ENCODE measurements at places on chromosomes 5 and 9. TPM values are rescaled to one million over a fixed set of nuclear protein-coding genes. Genes with fewer than 3 reads are reported as not detected.

Gene HARS1
- total RNA-seq: 162 TPM

Gene GABRA1
- total RNA-seq: not detected

Gene PLGRKT
- total RNA-seq: 16.3 TPM

Gene BARHL1
- not detected for total RNA-seq

Gene LECT2
- total RNA-seq: not detected

Gene TMEM252
- not detected for total RNA-seq

Gene SAPCD2
- total RNA-seq: 13.5 TPM

Gene ZDHHC11B
- total RNA-seq: 42.8 TPM

Gene PHAX
- 41.1 TPM for total RNA-seq

Gene ZNF879
- 5.7 TPM for total RNA-seq

Gene INSL6
- total RNA-seq: not detected

Gene GZMA
- not detected for total RNA-seq

Gene CBY3
- total RNA-seq: not detected

DNA sequence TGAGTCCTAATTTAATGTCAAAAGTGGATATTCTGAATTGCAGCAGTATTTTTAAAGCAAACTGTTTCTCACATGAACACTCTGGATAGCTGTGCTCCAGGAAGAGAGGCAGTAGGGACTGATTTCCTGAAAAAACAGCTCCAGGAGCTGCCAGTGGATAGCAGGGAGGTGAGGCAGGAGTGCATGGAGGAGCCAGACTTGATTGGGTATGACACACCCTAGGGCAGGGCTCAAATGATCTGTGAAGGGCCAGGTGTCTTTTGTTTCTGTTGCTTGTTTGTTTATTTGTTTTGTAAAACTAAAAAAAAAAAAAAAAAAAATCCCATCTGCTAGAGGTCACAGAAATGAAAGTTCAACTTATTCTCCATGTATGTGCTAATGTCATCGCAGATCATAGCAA, 83.4 kb downstream of the ADRB2 start:
- no peak for DNase-seq
- no peaks in the 10 kb centered on the region for H3K36me3 ChIP-seq
- H3K4me3 ChIP-seq: no peak overlapping the region
- H3K27me3 ChIP-seq: no peaks in the 10 kb centered on the region
- no peaks in the 10 kb centered on the region for H3K4me1 ChIP-seq

GRCh38 chr5:6188344-6188743, 190.0 kb downstream of the MED10 start:
- peaks cover 3% of the 10 kb centered on the region for H3K4me1 ChIP-seq
- no peak for DNase-seq
- peaks cover 6% of the 10 kb centered on the region for H3K36me3 ChIP-seq
- H3K4me3 ChIP-seq: no peak overlapping the region
- peaks cover 1% of the 10 kb centered on the region for H3K27me3 ChIP-seq

- no peak overlapping the region for H3K4me3 ChIP-seq
- H3K27ac ChIP-seq: peak overlapping the region; percentile 72
- no peaks in the 10 kb centered on the region for H3K27me3 ChIP-seq
Observed at GRCh38 chr9:132267660-132268059, 87.1 kb downstream of the SETX start.

- no peak for DNase-seq
- H3K36me3 ChIP-seq: no peaks in the 10 kb centered on the region
- H3K27me3 ChIP-seq: peaks cover 3% of the 10 kb centered on the region
- H3K4me1 ChIP-seq: peaks cover 5% of the 10 kb centered on the region
Observed at GRCh38 chr9:8572209-8572608, 772.6 kb upstream of the DMAC1 start.

DNA sequence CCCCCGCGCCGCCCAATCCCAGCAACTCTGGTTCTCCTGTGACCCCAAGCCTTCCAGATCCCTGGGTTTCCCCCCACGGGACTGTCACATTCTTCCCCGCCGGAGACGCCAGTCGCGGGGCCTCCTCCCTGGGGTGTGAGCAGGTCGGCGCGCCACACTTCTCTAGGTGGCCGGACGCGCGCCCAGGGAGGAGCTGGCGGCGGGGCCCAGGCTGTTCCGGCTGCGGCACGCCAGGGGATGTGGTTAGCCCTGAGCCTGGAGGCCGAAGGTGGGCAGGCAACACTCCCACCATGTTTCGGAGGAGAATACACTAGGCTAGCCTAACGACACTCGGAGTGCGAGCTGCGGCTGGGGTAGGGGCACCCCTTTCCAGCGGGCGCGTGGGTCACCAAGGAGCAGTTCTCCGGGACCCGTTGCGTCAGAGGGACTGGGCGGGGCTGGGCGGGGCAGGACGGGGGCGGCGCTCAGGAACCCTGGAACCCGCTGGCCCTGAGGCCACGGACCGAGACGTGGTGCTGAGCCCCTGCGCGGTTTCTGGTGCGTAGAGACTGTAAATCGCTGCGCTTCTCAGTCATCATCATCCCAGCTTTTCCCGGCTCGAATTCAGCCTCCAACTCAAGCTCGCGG, at the start of gene SLC27A6:
SLC27A6 (plus strand) TSS at position 478 of the 627 bp plus-strand sequence. CDS start 650 bp downstream, outside the sequence.
- no peaks in the 10 kb centered on the region for H3K4me1 ChIP-seq
- peak within 1 kb of the TSS; percentile 78 for H3K4me3 ChIP-seq
- peak within 1 kb of the TSS; percentile 1 for H3K27ac ChIP-seq

- no peaks in the 10 kb centered on the region for H3K36me3 ChIP-seq
- peaks cover 18% of the 10 kb centered on the region for H3K4me1 ChIP-seq
- H3K27ac ChIP-seq: peak overlapping the region; percentile 4
Observed at GRCh38 chr9:34603610-34604231, 8.2 kb downstream of the RPP25L start.

DNA sequence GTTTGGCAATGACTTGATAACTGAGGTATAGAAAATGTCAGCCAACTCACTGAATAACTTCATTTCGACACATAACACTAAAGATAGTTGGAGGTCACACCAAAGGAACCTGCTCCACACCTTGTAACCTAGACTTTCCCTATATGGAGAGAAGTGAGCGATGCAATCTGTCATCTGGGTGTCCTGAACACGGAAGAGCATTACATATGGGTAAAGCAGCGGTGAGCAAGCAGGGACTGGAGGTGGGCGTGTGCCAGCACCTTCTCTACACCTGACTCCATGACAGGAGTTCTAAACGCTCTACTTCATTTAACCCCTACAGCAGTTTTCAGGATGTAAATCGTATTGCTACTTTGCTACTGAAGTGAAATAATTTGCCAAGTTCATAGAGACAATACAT, 152.8 kb downstream of the SLC12A2 start:
- H3K4me1 ChIP-seq: peaks cover 7% of the 10 kb centered on the region
- H3K27me3 ChIP-seq: no peaks in the 10 kb centered on the region
- H3K27ac ChIP-seq: no peak overlapping the region
- no peak for DNase-seq
- no peak overlapping the region for H3K4me3 ChIP-seq

DNA sequence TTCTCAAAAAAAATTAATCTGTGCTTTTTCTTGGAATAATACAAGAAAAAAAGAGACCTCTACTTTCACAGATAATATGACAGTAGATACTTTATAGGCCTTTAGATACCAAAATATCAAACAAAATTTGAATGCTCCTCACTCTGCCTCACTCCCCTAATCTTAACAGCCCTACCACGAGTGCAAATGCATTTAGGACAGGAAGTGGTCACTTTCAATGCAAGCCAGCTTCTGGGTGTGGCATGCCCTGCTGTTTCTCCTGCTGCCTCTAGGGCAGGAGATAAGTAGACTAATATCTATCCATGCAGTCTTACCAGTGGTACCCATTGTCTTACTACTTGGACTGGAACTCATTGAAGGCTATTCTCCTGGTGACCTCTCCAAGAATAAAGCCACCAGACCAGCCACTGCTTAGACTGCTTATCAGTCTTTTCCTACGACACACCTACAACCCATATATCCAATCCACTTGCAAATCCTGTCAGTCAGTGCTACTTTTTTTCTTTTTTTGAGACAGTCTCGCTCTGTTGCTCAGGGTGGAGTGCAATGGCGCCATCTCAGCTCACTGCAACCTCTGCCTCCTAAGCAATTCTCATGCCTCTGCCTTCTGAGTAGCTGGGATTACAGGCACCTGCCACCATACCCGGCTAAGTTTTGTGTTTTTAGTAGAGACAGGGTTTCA, 23.0 kb downstream of the FRRS1L start:
- no peak overlapping the region for H3K4me3 ChIP-seq
- no peak overlapping the region for H3K27ac ChIP-seq
- no peaks in the 10 kb centered on the region for H3K4me1 ChIP-seq
- H3K36me3 ChIP-seq: no peaks in the 10 kb centered on the region
- DNase-seq: no peak

- no peak overlapping the region for H3K27ac ChIP-seq
- no peaks in the 10 kb centered on the region for H3K36me3 ChIP-seq
- no peak for DNase-seq
- peaks cover 7% of the 10 kb centered on the region for H3K27me3 ChIP-seq
- peaks cover 20% of the 10 kb centered on the region for H3K4me1 ChIP-seq
Observed at GRCh38 chr5:134968055-134968454, 348 bp downstream of the CATSPER3 start.

DNA sequence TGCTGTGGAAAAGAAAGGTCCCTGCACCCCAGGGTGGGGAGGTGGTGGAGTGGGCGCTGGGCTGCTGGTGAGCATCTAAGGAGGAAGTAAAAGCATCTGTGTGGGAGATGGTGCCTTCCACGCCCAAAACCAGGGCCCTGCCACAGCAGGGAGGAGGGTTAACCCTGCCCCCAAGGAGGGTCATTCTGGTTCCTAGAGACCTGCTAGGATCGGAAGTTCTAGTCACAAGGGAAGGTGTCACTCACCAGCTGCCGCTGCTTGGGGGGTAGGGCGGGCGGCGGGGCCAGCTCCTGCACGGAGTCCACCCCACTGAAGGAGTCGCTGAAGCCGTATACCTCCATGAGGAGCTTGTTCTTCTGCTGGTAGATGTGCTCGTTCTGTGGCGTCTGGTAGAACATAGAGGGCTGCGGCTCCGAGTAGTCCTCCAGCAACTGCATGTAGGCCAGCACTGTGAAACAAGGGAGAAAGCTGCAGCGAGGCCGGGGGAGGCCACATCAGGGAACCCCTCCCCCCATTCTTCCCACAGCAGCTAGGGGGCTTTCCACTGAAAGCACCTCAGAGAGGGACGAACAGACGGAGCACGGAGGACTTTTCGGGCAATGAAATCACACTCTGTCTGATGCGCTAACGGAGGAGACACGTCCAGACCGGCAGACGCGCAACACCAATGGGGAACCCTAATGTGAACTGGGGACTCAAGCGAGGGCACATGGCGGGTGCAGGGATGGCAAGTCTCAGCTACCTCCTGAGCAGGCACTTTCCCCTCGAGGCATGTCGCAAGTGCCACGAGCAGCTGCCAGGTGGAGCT, 76.4 kb downstream of the PRRT1B start:
- peaks cover 12% of the 10 kb centered on the region for H3K36me3 ChIP-seq
- DNase-seq: no peak
- H3K27me3 ChIP-seq: peaks cover 31% of the 10 kb centered on the region
- peak overlapping the region; percentile 61 for H3K4me3 ChIP-seq

DNA sequence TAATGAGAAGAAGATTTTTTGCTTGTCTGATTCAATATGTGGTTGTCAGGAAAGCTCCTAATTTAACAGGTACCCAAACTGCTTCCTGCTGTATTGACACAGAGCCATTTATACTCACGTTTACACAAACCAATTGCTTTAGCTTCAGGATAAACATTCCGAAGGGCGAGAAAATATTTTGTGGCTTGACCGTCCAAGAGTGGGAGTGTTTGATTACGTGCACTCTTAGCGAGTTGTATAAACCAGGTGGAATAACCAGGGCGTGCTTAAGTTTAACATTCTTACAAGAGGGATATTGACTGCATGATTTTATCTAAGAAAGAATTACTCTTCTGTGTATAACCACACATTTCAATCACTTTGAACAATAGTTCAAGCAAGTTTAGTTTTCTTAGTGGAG, 278.7 kb upstream of the TYRP1 start:
- H3K27me3 ChIP-seq: no peaks in the 10 kb centered on the region
- H3K4me3 ChIP-seq: no peak overlapping the region
- H3K27ac ChIP-seq: no peak overlapping the region
- no peaks in the 10 kb centered on the region for H3K36me3 ChIP-seq
- no peaks in the 10 kb centered on the region for H3K4me1 ChIP-seq
- no peak for DNase-seq

DNA sequence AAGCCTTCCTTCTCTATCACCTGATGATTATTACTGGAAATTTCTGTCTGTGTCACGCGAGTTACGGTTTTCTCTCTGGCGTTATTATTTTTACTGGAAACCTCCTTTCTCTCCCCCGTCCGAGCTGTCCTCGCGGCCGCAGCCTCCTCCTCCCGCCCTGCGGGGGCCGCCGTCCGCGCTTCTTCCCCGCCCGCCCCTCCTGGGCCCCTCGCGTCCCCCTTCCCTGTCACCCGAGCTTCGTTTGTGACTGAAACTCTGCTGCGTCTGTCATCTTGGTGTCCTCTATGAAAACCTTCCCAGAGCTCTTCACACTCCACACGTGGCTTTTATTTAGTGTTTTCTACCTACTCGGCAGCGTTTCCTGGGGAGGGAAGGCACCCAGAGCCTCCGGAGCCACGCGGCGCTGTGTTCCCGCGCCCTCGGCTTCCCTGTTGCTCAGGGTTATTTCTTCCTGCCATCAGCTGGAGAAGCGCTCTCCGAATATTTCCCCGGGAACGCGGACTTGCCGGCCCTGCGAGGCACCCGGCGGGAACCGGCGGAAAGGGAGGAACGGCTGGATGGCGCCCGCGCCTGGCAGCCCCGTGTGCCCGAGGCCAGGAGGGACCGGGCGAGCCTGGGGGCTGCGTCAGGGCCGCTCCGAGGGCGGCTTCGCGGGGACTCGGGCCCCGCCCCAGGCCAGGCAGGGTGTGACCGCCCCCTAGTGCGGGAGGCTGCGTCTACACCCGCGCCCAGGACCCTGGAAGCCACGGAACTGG, 33.9 kb downstream of the TRIP13 start:
- peak; percentile 70 for DNase-seq
- H3K4me1 ChIP-seq: peaks cover 7% of the 10 kb centered on the region
- H3K4me3 ChIP-seq: peak overlapping the region; percentile 55
- peaks cover 15% of the 10 kb centered on the region for H3K36me3 ChIP-seq
- H3K27me3 ChIP-seq: peaks cover 8% of the 10 kb centered on the region
- H3K27ac ChIP-seq: no peak overlapping the region

DNA sequence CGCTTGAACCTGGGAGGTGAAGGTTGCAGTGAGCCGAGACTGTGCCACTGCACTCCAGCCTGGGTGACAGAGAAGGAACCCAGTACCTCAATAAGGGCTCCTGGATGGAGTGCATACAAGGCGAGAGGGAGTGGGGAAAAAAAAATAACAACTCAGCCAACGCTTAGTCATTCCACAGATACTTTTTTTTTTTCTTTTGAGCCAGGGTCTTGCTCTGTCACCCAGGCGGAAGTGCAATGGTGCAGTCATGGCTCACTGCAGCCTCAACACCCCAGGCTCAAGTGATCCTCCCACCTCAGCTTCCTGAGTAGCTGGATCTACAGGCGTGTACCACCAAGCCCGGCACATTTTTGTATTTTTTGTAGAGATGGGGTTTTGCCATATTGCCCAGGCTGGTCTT, 59.5 kb upstream of the GGTA1 start:
- H3K4me3 ChIP-seq: no peak overlapping the region
- DNase-seq: no peak
- no peaks in the 10 kb centered on the region for H3K4me1 ChIP-seq
- peaks cover 9% of the 10 kb centered on the region for H3K27me3 ChIP-seq

GRCh38 chr5:23677996-23678395, 170.6 kb downstream of the PRDM9 start:
- peaks cover 9% of the 10 kb centered on the region for H3K27me3 ChIP-seq
- no peak overlapping the region for H3K27ac ChIP-seq
- no peak overlapping the region for H3K4me3 ChIP-seq

Data from glutamatergic neuron (in vitro differentiated cells).